Stimulated activated CD4-positive, alpha-beta T cell treated with anti-CD3 and anti-CD28 coated beads, Interleukin-1b, Interleukin-23, amount 100 ng/mL, for 24 hours (primary cell): ENCODE measurements at places on chromosomes 4 and X.

DNA sequence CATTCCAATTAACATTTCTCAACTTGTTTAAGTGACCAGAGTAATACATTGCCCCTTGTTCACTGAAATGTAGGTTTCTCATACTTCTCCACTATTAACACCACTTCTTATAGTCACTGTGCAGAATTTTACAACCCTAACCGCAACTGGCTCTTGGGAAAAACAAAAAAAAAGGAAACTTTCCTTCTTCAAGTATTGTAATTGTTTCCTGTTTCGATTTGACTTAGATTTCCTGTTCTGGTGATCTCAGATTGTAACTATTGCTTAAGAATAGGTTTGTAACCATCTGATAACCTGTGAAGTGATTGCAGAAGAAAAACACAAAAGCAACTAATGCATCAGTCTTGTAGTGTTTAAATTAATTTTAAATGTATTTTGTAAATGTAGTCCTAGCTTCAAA is 594.7 kb upstream of the GALNT7 start:
- DNase-seq, result no peak

GRCh38 chr4:87950493-87950892 is 25.0 kb upstream of the SPP1 start:
- no peak for DNase-seq

- no peak for DNase-seq
These were observed 2.9 kb upstream of the NWD2 start for GRCh38 chr4:37241647-37242046.

DNA sequence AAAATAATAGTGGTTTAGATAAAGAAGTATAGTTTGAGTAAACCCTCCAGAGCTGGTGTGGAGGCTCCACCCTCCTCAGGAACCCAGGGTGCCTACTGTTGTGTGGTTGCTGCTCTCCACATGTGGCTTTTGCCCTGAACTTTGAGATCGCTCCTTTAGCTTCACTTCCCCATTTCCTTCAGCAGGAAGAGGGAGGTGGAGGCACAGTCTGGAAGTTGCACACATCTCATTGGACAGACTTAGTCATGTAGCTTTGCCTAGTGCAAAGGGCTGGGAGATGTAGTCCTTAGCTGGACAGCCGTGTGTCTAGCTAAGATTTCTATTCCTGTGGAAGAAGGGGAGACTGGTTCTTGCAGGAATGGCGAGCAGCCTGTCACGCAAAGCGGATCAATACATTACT is 37.9 kb downstream of the RGS12 start:
- no peak for DNase-seq
